ENCODE measurements at places on chromosomes 13 and 19.

GRCh38 chr19:13020002-13020414, 24.7 kb downstream of the NFIX start:
- no peak for DNase-seq

GRCh38 chr19:33282036-33282671, 20.2 kb downstream of the CEBPA start:
- no peak for DNase-seq

DNA sequence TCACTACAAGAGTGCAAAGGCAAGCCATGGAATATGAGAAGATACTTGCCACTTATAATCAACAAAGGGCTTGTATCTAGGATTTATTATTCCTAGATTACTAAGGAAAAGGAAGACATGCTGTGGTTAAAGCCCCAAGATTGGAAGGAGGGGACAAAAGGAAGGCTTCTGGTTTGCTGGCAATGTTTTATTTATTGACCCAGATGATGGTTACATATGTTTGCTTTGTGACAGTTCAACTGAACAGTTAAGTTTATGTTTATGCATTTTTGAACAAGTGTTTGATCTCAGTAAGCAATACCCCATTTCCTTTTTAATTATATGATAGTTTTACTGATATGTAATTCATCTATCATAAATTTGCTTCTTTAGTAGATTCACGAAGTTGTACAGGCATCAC, 40.3 kb downstream of the CDADC1 start:
- no peak for DNase-seq

GRCh38 chr19:49567861-49568441, 12.4 kb downstream of the NOSIP start:
- DNase-seq: peak; percentile 89

- no peak for DNase-seq
Observed at GRCh38 chr19:56689198-56689597, 17.6 kb upstream of the ZNF835 start.

- no peak for DNase-seq
Observed at GRCh38 chr13:111622051-111622531, 301.6 kb downstream of the TEX29 start.

- no peak for DNase-seq
Observed at GRCh38 chr13:112695121-112695520, 5.3 kb downstream of the ATP11A start.

DNA sequence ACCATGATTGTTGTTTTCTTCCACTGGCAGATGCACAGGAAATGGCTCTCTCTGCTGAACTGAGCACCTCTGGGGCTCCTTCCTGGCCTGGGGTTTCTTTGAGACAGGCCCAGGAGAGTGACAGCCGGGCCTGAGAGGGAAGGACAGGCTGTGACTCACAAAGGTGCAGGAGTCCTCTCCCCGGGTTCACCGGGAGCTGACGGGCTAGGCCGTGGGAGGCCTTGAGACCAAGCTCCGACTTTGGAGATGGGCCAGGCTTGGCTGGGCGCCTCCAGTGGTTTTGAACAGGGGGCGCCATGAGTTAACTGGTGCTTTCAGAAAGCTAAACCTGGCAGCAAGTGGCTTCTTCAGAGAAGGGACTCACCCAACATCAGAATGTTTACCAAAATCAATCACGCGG, 143.4 kb downstream of the URI1 start:
- DNase-seq: no peak

DNA sequence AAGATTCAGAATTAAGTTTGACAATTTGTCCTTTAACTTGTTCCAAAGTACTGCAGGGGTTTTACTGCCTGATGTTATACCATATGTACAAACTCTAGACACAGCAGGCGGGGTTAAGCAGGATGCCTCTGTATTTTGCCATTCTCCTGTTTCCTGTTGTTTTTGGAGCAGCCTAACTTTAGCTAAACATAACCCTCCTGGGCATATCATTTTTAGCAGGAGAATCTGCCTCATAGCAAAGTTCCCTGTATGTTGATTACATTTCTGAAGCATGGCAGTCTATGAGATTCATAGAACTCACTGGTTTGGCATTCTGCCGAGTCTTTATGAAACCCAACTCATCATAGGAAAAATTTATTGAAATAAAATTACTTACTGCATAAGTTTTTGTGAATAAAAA, 5.2 kb downstream of the LHFPL6 start:
- DNase-seq: no peak

DNA sequence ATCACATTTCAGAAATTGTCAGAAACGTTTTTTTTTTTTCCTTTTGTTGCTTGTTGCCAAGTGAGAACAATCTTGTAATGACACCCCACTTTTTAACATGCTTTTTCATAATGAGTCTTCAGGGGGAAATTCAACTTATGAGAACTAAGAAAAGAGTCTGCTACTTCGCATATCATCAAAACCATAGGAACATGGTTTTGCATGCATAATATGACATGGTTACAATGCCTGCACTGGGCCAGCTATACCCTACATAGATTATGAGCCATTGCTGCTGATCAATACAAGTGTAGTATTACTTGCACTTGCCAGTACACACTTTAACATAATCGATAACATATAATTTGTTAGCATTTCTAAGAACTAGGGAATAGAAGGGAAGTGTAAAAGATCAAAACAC, 191.0 kb upstream of the NBEA start:
- no peak for DNase-seq

DNA sequence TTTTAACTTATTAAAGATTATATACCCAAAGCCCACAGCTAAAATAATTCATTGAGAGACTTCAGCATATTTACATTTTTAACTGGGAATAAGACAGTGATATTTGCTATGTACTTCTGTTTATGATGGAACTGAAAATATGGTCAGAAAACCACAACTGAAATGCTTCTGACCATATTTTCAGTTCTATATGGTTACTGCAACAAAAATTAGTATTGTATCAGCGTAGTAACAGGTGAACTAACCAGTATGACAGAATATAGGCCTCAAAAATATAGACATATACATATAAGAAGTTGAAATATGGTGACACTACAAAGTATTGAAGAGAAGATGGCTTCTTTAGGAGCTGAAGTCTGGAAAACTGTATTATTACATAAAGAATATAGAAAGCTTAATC, 857.4 kb downstream of the OLFM4 start:
- no peak for DNase-seq

GRCh38 chr13:102237230-102237629, 164.6 kb downstream of the FGF14 start:
- DNase-seq: no peak

- DNase-seq: no peak
Observed at GRCh38 chr13:112757759-112758086, 67.9 kb downstream of the ATP11A start.

GRCh38 chr19:3285647-3286176, 61.3 kb downstream of the CELF5 start:
- peak; percentile 58 for DNase-seq

GRCh38 chr19:19537075-19538048, 703 bp upstream of the CILP2 start:
- peak; percentile 44 for DNase-seq

DNA sequence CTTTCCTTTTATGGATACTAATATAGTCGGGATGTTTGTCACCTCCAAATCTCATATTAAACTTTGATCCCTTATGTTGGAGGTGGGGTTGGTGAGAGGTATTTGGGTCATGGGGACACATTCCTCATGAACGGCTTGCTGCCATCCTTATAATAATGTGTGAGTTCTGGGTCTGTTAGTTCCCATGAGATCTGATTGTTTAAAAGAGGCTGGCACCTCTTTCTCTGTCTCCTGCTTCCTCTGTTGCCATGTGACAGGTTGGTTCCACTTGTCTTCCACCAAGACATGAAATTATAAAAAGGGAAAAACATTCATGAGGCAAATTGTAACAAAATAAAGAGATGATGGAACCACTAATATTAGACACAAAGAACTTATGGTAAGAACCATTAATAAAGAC, 107.8 kb upstream of the ATXN8OS start:
- no peak for DNase-seq

- no peak for DNase-seq
Observed at GRCh38 chr19:33734913-33735312, 61.8 kb upstream of the KCTD15 start.

- DNase-seq: no peak
Observed at GRCh38 chr13:44840131-44840530, 149.1 kb downstream of the NUFIP1 start.

GRCh38 chr19:7391218-7391670, 42.5 kb downstream of the ARHGEF18 start:
- DNase-seq: no peak

DNA sequence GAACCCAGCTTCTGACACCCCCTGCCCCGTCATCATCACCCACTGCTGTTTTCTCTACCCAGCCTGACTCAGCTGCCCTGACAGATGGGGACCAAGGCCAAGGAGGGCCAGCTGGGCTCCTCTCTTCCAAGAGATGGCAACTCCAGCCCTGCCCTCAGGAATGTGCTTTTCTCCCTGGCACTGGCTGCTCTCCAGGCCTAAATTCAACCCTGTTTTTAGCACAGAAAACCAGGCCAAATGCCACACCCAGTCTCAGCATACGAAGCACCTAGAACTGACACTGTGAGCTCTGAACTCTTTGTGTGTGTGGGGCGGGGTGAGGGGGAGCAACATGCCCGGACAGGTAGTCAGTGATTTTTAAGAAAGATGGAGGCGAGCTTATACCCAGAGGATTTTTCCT, 23.4 kb upstream of the IGFL1 start:
- DNase-seq: no peak

GRCh38 chr13:43631106-43631505, 155.7 kb downstream of the ENOX1 start:
- no peak for DNase-seq

DNA sequence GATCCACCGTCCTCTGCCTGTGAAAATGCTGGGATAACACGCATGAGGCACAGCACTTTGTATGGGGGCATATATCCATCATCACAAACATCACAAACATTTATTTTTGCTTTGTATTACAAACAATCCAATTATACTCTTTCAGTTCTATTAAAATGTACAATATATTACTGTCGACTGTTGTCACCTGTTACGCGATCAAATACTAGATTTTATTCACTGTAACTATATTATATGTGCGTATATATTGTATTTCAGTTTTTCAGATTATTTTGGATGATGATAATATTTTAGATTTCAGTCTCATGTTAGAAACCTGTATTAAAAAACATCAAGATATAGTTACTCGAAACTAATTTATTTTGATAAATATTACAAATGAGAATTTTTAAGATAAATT, 998.3 kb downstream of the EFNB2 start:
- no peak for DNase-seq

- no peak for DNase-seq
Observed at GRCh38 chr13:32225481-32225931, 89.7 kb downstream of the ZAR1L start.

DNA sequence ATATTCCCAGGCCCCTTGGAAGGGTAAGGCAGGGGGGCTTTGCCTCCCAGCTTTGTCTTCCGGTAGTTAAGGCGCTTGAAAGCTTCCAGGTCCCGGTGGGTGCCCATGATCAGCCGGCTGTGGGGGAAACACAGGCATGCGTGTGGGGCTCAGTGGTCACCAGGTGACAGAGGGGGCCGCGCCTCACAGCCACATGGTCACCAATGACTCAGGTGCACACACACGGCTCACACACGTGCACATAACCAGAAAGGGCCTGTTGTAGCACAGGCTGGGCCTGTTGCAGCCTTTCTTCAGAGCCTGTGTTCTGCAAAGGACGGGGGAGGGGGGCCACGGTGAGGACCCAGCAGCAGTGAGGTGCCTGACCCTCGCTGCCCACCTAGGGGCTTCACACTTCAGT, 5.9 kb downstream of the NANOS3 start:
- DNase-seq: no peak

GRCh38 chr19:4367781-4368127, 24.4 kb downstream of the MPND start:
- DNase-seq: no peak

DNA sequence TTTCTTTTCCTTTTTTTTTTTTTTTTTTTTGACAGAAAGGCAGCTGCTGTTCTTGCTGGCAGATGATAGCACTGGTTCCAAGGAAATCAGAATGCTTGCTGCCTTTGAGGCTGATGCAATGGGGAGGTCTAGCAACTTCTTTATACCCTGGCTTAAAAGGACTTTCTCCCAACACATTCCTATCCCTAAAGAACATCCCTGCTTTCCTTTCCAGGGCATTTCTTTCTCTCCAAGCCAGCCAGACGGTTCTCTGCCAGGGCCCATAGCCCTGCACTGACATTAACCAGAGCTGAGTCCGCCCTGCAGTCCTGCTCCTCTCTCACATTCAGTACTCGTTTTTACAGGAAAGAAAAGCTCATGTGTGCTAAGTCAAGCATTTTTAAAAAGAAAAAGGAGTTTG, 133.9 kb upstream of the WASF3 start:
- no peak for DNase-seq

DNA sequence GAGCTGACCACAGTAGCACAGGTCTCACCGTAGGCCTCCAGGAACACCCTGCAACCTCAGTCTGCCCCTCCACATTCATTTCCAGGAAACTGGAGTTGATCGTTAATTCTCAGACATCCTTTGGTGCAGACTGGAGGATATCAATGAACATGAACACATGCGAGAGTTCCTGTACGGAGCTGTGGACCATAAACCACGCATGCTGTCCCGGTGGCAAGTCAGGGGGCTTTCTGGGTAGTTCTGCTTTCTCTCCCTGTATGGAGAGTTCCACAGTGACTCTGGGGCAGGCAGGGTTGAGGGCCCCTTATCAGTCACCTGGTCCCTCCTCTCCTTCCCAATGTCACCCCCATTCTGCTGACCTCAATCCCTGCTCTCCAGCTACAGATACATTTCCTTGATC, 55.5 kb upstream of the URI1 start:
- no peak for DNase-seq

GRCh38 chr13:111040830-111041229, 74.3 kb upstream of the ARHGEF7 start:
- DNase-seq: no peak

DNA sequence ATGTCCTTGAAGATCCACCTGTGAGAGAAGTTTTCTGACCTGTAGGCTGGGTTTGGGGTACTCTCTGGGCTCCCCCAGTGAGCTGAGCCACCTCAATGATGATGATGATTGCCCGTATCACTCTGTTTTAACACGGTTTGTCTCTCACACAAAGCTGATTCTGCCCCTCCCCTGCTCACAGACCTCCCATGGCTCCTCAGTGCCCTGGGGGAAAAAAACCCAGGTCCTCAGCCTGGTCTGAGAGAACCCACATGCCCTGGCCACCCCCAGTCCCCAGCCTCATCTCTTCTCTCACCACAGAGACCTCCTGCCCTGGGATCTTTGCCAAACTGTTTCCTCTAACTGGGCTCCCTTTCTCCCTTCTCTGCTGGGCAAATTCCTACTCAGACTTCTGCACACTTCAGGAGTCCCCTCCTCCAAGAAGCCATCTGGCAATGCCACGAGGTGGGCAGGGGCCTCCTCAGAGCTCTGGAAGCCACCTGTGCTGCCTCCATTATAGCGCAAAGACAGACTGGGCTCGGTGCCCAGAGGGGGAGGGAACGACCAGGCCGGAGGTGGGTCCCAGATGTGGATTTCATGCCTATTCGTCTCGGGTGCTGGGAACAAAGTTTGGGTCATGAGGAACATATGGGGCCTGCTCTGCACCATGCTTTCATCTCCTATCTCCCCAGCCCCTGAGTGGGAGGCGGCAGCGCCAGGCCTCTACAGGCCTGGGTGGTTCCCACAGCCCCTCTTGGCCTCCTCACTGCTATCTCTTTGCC, 8.5 kb upstream of the CA11 start:
- DNase-seq: no peak

- DNase-seq: no peak
Observed at GRCh38 chr13:30802501-30802900, 67.2 kb downstream of the ALOX5AP start.

All from CD4-positive, alpha-beta T cell treated with Interleukin-10 for 1 hour (primary cell).